ENCODE measurements at places on chromosomes 1 and 21.

- no peak for DNase-seq
These were observed 122.7 kb downstream of the MATN1 start for GRCh38 chr1:30600706-30601105.

DNA sequence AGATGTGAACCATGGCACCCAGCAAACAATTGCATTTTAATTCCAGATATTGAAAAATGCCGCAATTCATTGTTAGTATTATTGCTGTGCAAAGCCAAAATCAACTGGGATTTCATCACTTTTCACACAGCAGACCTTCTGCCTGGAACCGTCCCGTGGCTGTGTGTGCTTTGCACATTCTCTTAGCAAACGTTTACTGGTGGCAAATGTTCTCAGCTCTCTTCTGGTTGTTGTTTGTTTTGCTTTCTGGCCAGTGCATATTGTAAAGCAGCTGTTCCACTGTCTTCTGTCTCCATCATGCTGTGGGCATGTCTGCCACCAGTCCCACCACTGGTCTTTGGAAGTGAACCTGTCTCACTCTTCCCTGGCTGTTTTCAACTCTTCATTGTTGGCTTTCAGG, 19.8 kb upstream of the TTLL10 start:
- no peak for DNase-seq

- DNase-seq, result peak; percentile 53
These were observed 84.7 kb downstream of the PDE9A start for GRCh38 chr21:42737951-42738590.

GRCh38 chr1:197519741-197520334, 251.8 kb downstream of the CRB1 start:
- no peak for DNase-seq

DNA sequence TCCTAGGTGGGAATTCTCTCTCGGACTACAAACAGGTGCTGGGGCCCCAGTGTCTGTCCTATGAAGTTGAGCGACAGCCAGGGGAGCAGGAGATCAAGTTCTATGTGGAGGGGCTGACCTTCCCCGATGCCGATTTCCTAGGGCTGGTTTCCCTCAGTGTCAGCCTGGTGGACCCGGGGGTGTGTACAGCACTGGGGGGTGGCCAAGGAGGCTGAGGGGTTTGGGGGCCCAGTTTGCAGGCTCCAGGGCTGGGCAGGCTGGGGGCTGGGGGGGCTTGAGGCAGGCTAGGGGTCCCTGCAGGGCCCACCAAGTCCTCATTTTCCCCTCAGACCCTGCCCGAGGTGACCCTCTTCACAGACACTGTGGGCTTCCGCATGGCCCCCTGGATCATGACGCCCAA, 20.3 kb upstream of the PADI3 start:
- no peak for DNase-seq

- DNase-seq, result no peak
These were observed 532.5 kb upstream of the ADGRL4 start for GRCh38 chr1:79539001-79539400.

DNA sequence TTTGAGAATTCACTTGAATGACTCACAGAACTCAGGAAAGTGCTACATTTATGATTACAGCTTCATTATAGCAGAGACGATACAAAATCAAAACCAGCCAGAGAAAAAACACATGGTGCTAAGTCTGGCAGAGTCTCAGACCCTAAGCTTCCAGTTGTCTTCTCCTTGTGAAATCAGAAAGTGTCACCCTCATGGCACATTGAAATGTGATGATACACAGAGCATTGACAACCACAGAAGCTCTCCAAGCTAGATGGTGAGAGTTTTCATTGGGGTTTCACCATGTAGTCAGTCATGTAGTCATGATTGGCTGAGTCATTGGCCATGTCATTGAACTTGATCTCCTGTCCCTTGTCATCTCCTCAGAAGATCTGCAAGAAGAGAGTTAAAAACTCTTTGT, 526.6 kb downstream of the MRPL39 start:
- no peak for DNase-seq
